Activated effector memory CD4-positive, alpha-beta T cell treated with Interleukin-2 at 50 U/mL for 16 hours (primary cell): ENCODE measurements at places on chromosomes 1 and 21.

DNA sequence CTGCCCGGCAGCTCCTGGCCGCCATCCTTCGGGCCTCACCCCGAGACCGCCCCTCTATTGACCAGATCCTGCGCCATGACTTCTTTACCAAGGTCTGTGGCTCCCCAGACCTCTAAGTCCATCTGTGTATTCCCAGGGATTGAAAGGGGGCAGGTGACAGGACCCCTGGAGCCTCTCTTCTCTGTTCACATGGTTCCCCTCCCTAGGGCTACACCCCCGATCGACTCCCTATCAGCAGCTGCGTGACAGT lies 2.8 kb downstream of the PLK3 start:
- no peak for DNase-seq

- DNase-seq, result no peak
These were observed 48.4 kb downstream of the HENMT1 start for GRCh38 chr1:108612496-108612895.

GRCh38 chr1:86154571-86155050 lies 2.0 kb downstream of the COL24A1 start:
- no peak for DNase-seq

- DNase-seq, result no peak
These were observed 14.1 kb upstream of the VAV3 start for GRCh38 chr1:107979088-107979487.

- DNase-seq, result no peak
These were observed 454.0 kb downstream of the PLPP3 start for GRCh38 chr1:56125316-56125715.

DNA sequence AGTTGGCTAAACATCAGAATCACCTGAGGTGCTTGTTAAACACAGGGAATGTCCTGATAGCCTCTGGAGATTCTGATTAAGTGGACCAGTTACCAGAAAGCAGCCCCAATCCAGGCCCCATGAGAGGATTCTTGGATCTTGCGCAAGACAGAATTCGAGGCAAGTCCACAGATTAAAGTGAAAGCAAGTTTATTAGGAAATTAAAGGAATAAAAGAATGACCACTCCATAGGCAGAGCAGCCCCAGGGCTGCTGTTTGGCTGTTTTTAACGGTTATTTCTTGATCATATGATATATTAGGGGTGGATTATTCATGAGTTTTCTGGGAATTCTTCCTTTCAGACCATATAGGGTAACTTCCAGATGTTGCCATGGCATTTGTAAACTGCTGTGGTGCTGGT lies 176.2 kb downstream of the ROR1 start:
- DNase-seq, result no peak

DNA sequence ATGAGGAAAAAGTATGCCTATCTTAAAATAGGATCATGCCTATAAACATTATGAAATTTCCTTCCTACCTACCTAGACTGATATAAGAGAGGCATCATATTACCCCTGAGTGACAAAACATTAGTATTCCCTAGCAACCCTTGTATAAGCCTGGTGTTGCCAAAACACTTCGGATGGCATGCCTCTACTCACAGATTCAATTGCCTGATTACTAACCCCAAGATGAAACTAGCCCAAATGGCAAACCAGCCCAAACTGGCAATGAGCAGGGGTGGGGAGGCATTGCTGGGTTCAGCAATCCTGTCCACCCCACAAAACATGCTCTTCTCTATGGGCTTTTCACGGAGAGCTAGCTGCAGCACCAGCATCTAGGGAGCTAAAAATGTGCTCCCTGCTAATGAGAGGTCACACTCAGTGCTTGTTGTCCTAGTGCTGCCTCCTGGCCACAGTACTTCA lies 13.9 kb downstream of the PALMD start:
- no peak for DNase-seq
